ENCODE measurements at places on chromosomes 13 and 19. TPM values are rescaled to one million over a fixed set of nuclear protein-coding genes. Genes with fewer than 3 reads are reported as not detected.

Gene RAB20
- total RNA-seq = 4.1 TPM

Gene ZNF497
- 0.68 TPM for total RNA-seq

Gene FOSB
- 6.2 TPM for total RNA-seq

Gene CDX2
- total RNA-seq = not detected

Gene TEX29
- total RNA-seq = 3.6 TPM

Gene GPR4
- not detected for total RNA-seq

Measured in smooth muscle cell of the coronary artery (primary cell).